ENCODE measurements at places on chromosomes 16 and 17.

DNA sequence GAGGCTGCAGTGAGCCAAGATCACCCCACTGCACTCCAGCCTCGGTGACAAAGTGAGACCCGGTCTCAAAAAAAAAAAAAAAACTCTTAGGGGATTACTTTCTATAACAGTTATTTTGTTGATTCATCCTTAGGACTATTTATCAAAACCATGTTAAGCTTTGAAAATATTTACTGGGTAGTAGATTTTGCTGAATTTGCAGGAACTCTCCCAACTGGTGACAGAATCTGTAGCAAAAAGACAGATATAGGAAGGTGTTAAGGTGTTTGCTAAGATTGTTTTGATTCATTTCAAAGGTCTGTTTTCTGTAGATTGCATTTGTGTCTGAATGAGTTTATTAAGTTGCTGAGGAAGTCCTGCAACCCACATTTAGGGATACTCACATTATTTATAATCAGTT lies 192.6 kb downstream of the PRKCA start:
- no peak for DNase-seq

DNA sequence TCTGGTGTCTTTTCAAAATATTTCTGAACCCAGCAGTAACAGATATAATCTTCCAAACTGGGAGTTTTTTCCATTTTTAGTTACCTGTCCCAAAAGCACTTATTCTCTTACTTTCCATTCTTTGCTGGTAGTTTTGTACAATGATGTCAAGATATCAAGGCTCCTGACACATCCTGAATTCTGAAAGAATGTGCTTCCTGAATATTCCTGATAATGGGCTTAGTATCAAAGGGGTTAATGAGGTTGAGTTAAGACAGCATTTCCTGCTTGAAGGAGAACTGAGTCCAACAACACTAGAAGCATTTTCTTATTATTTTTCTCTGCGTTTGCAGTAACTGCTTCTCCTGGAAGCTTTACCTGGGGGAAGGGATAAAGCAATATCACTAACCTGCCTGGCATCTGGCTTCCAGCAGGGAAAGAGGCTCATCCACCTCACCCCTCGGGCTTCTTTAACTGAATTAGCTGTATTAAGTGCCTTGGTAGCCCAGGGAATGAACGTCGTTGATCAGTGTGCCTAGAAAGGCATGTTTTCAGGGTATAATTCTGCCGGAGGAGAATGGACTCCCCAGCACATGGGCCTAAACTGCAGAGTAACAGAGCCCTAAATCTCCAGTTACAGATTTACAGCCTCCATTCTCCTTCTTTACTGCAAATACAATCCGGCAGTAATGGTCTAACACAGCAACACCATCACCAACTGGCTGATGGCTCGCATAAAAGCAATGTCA lies 134.4 kb downstream of the SNX11 start:
- no peak for DNase-seq

DNA sequence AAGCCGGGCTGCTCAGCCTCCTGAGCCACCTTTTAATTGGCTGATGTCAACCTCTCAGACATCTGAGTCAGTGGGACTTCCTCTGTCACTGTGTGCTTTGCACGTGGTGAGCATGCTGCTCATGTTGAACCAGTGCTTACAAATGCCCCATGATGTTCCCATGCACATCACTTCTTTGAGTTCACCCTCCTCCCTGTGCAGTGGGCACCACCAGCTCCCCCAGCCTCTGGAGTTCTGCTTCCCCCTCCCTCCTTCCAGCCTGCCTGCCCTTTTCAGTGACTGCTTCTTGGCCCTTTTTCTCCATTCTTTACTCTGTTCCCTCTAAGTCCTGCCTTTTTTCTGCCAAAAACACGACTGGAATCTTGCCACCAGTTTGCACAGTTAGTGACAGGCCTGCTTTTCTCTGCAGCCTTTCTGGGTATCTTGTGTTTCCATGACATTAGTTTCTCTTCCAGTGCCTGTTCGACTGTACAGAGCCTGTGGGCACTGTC lies 41.6 kb downstream of the USP10 start:
- no peak for DNase-seq

- DNase-seq = no peak
Measured at GRCh38 chr16:31356566-31357323, 1.8 kb downstream of the ITGAX start.

GRCh38 chr16:89377453-89377848 lies 112.9 kb downstream of the ANKRD11 start:
- DNase-seq = no peak

- DNase-seq = no peak
Measured at GRCh38 chr16:83813823-83814658, 6.3 kb downstream of the HSBP1 start.

DNA sequence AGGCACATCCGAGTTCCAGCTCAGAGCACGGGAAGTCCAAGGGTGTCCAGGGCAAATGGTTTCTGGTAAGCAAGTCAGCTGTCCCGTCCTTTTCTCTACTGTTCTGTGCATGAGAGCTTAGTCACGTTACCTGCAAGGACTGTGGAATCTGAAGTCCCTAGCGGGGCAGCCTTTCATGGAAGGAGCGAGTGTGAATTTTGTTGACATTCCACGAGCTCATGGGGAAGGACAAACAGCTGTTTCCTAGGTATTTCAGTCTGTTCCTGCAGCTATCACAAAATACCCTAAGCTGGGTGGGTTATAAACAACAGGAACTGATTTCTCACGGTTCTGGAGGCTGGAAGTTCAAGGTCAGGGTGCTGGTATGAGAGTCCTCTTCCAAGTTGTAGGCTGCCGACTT lies 109.2 kb downstream of the SDR42E1 start:
- DNase-seq = no peak

DNA sequence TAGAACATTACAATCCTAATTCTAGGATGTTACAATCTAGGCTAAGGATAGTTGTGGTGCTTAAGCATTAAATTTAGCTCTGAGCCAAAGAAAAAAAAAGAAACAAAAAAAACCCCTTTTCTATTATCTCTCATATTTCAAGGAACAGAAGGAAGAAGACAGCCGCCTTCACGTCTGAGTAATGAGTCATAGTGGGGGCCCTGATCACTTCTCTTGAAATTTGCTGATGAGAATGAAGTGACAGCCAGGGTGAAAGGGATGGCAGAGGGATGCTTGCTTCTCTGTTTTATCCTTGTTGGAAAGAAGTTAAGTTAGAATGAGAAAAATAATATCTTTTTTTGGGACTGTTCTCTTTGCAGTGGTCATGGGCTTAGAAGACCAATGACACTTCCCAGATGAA lies 82.6 kb upstream of the MPHOSPH6 start:
- DNase-seq = no peak

- DNase-seq = no peak
Measured at GRCh38 chr17:69457603-69458002, 43.1 kb downstream of the MAP2K6 start.

DNA sequence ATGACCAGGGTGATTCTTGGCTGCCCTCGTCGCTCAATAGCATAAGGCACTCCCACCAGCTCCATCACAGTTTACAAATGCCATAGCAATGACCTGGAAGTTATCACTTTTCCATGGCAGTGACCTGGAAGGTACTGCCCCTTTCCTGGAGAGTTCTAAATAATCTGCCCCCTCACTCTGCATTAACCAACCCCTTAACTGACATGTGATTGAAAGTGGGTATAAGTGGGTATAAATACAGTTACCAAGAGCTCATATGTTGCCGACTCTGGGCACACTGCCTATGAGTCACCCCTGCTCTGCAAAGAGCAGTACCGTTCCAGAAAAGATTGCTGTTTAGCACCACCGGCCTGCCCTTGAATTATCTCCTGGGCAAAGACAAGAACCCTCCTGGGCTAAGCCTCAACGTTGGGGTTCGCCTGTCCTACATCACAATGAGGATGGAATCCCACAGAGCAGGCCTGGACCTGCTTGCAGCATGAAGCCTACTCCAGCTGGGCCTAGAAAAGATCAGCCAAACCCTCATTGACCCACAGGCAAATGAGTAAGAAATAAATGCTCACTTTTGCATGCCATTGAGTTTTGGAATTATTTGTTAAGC lies 95.2 kb upstream of the SEC14L1 start:
- DNase-seq = no peak

GRCh38 chr16:82419332-82419731 lies 207.4 kb upstream of the CDH13 start:
- no peak for DNase-seq

DNA sequence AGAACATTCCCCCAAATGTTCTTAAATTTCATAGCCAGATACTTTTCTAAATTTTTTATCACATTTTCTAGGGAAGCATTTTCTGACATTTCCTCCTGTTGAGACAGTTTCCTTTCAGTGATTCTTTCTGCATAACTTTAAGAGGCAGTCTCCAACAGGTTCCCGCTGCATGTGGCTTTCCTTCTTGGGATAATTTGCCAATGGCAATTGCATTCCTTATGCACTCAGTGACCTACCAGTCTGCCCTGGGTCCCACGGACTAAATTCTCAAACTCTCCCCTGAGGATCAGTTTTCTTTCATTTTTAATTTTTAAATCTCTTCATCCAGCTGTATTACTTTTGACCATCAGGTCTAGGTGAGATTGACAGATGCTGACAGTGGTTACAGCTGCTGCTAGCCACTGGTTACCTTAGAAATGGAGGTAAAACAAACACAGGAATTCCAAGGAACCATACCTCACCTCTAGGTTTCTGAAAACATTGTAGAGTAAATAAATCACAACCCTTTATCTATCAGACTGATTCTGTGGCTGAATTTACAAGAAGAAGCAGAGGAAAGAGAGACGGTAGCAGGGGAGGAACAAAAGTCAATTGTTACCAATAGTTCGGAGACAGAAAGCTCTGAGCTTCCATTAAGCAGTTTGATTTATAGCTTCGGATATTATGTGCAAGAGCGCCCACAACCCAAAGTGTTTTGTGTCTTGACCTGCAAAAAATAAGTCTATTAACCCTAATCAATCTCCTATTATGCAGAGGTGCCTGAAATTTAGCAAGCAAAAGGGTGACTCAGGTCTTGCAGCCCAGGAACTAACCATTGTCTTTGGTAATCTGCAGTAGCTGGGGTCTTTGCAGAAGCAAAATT lies 216.0 kb downstream of the PMP22 start:
- DNase-seq = no peak

DNA sequence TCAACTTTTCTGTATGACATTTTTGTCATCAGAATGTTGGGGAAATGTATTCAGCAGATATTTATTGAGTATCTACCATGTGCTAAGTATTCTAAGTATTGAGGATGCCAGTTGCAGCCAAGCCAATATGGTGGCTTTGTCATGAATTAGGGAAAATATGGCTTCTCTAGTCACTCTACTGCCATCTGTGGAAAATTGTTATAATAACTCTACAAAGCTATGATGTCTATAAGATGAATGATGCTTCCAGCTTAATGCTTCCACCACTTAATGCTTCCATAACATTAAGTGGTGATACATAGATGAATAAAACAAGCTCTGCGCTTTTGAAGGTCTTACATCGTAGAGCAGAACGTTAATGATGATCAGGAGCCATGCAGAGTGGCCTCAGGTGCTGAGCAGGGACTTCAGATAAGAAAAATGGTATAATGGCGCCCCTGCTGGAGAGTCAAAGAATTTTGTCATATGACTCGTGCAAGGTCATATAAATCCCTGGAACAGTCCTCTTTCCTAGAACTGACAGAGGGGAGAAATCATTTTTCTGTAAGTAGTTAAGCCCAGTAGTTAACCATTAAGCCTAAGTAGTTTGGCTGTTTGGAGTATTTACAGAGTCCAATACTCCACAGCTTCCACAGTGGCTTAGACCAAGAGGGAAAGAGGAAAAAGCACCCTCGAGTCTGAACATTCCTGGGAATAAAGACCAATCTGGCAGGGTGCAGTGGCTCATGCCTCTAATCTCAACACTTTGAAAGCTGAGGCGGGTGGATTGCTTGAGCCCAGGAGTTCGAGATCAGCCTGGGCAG lies 2.7 kb upstream of the TMIGD1 start:
- DNase-seq = no peak

- DNase-seq = no peak
Measured at GRCh38 chr17:65684631-65685030, 123.2 kb upstream of the AXIN2 start.

DNA sequence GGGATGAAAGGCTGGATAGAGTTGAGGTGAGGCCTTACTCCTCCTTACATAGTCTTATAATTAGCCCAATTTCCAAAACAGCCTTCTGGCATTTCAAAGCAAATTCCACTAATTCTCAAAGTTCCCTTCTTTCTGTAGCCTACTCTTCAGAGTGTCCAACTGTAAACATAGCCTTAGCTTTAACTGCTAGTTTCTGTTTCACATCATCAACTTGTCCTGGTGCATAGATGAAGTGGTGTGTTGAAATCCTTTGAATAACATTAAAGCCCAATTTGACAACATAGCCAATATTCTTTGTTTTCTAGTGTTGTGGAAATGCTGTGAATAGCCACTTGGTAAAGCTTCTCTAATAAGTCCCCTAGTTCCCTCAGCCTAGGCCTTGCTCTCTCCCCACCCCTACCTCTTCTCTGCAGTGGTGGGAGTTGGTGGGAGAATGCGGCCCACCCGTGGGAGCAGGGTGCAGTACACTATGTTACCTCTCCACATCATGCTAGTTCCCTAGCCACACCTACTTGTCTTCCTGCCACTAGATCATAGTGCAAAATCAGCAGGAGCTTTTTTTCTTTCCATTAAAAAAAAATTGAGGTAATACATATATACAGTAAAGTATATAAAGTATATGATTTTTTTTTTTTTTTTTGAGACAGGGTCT lies 127.0 kb upstream of the HAS3 start:
- no peak for DNase-seq

DNA sequence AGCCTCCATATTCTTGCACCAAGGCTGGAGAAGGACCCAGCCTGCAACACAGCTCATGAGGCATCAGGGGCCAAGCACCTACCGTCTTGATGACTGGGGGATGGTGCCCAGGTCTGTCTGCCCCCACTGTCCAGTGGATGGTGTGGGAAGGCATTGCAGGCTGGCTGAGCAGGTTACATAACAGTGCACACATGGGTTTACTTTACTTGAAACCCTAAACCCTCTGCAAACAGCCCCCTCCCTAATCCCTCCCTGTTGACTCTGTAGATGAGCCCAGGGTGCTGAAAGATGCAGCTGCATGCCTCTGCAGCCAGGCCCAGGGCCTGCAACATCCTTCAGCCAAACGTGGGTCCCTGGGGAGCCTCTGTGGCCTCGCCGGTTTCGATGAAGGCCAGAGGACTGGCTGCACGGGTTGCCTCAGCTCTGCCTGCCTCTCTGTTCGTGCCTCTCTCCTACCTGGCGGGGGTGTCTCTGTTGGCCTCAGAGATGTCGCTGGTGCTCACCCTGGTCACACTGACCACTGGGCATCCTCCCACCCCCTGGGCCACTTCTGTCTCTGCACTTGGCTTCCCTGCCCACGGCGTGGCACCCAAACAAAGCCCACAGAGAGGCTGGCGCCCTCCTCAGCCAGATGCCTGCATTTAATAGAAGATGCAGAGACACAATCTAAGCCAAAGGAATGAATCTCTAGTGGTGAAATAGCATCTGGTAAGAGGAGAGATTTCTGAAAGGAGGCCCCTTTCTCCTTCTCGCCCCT lies 95.1 kb downstream of the METRNL start:
- DNase-seq = no peak

GRCh38 chr16:22948603-22949368 lies 134.8 kb downstream of the HS3ST2 start:
- peak; percentile 53 for DNase-seq

- no peak for DNase-seq
Measured at GRCh38 chr17:73291260-73291801, 20.5 kb downstream of the CDC42EP4 start.

GRCh38 chr16:76926595-76926994 lies 264.4 kb upstream of the MON1B start:
- DNase-seq = no peak
